Stimulated activated CD8-positive, alpha-beta memory T cell treated with anti-CD3 and anti-CD28 coated beads, Interleukin-4, amount 100 ng/mL, for 48 hours (primary cell): ENCODE measurements at places on chromosomes 4 and X.

DNA sequence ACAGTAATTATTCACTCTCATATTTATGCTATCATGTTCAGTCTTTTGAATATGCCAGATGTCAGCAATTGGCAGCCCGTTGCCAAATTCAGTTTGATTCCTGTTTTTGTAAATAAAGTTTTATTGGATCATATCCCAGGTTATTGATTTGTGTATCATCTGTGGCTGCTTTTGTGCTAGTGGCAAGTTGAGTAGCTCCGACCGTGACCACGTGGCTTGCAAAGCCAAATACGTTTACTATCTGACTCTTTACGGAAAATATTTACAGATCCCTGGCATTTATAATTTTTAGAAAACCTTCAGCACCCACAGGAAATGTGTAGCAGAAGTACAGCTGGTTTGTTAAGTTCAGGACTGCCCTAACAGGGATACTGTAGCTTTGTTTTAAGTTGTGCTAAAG, 67.4 kb downstream of the VCX2 start:
- no peak for DNase-seq

GRCh38 chr4:156109943-156110900, 156.6 kb upstream of the CTSO start:
- no peak for DNase-seq

DNA sequence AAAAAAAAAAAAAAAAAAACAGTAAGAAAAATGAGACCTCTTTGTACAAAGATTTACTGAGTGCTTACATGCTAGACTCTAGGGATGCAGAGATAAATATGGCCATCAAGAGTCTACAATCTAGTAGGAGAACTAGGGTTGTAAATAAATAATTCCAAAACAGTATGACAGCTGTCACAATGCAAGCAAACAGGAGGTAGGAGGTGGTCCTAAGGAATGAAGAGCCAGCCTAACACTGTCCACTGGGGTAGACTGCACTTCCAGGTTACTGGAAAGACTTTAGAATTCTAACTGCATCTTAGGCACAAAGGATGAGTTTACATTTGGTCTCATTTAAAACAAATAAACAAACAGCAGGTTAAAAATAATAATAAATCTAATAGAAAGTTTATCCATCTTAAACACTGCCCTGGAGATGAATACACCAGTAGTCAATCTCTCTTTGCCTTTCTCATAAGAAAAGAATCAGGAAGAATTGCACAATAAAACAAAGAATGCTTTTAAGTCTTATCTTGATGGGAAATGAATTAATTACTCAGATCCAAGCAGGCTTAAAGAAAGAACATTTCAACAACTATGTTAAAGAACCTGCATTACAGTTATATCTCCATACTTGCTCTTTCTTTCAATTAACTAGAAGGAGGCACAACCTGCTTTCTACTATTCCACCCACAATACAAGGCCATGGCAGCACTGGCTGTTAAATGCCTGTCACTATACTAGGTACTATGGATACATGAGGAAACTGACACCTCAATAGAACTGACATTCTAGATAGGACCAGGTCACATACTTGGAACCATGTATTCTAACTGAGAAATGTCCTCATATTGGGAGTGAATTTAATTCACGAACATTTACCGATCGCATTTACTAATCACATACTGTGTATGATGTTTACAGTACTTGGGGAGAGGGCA, 12.7 kb downstream of the ADGRA3 start:
- DNase-seq, result no peak

DNA sequence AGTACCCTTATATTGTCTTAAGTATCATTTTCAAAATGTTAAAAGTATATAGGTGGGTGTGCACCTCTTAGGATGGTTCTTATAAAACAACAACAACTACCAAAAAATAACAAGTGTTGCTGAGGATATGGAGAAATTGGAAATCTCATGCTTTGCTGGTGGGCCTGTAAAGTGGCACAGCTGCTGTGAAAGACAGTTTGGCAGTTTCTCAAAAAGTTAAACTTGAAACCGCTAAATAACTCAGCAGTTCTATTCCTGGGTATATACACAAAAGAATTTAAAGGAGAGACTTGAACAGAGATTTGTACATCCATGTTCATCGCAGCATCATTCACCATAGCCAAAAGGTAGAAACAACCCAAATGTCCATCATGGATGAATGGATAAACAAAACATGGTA, 65.5 kb downstream of the HAND2 start:
- no peak for DNase-seq

GRCh38 chr4:184053434-184053833, 148.3 kb downstream of the STOX2 start:
- no peak for DNase-seq

GRCh38 chr4:174036111-174036510, 247.4 kb downstream of the FBXO8 start:
- no peak for DNase-seq

- DNase-seq, result no peak
Measured at GRCh38 chrX:150730719-150731118, 37.5 kb downstream of the MTMR1 start.

- DNase-seq, result no peak
Measured at GRCh38 chrX:12080265-12080664, 58.0 kb upstream of the FRMPD4 start.

GRCh38 chr4:122118243-122118642, 33.9 kb upstream of the BLTP1 start:
- no peak for DNase-seq

GRCh38 chr4:56149591-56149990, 200.8 kb downstream of the CEP135 start:
- DNase-seq, result no peak

- no peak for DNase-seq
Measured at GRCh38 chr4:155602351-155603140, 64.1 kb upstream of the GUCY1A1 start.

DNA sequence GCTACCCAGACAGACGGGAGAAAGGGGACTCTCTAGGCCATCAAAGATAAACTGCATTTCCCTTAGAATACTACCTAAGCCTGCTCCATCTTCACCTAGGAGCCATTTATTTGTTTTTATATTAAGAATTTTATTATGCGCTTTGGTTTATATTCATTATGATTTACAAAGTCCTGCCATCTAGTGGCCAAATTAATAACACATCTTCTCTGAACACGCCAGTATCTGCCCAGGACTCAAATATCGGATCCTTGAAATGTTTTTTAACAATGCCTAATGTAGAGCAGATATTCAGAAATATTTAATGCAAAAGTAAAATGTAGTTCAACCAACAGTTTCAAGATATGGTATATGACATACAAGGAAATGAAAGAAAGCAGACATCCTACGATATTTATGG, 20.8 kb upstream of the PRPS2 start:
- DNase-seq, result no peak

- DNase-seq, result no peak
Measured at GRCh38 chr4:66544281-66544680, 874.0 kb upstream of the EPHA5 start.

DNA sequence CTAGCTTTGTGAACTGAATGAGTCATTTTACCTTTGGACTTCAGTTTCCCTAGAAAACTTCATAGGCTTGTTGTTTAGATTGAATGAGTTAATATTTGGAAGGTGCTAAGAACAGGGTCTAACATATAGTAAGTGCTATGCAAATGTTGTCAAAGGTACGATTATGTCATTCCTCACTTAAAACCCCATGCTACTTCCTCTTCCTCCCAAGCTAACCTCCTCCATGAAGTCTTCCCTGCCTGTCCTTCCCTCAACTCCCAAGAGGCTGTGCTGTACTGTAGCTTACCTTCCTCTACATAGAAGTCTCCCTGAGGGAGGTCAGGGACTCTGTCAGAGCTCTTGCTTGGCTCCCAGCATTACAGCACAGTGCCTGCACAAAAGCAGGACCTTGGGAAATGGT, 103.4 kb upstream of the PJA1 start:
- no peak for DNase-seq
